ENCODE measurements at places on chromosomes 2 and 18.

GRCh38 chr18:73023975-73024374 lies 156.2 kb upstream of the NETO1 start:
- DNase-seq = no peak

GRCh38 chr2:199471443-199472057 lies 13.8 kb upstream of the SATB2 start:
- no peak for DNase-seq

- DNase-seq = no peak
Measured at GRCh38 chr2:22795287-22795866, 589.6 kb upstream of the KLHL29 start.

DNA sequence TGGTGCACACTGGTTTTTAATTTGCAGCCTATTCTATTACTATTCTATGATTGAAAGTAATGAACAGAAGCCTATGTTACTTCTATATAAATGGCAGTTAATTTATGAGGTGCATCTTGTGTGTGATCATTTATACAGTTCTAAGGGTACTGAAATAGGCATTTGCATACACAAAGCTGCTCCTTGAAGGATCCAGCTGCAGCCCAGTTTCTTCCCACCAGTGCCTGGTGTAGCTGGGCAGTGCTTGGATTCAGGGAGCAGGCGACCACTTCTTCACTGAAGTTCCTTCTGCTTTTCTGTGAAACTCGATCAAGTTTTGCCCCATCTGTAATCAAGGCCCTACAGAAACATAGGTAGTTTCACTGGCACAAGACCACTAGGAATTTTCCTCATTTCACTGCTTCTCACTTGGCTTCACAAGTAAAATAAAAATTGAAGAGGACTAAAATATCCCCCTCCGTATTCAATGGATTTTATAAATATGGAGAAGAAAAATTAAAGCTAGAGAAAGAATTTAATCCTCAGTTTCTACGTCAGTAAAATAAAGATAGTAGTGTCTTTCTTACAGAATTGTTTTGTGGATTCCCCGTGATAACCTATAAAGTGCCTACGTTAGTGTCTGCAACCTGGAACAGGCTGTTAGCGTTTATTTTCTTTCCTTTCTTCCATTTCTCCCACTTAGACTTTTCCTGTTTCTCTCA lies 1.7 kb upstream of the LPIN2 start:
- DNase-seq = no peak

GRCh38 chr2:217162533-217162932 lies 302.7 kb upstream of the TNP1 start:
- no peak for DNase-seq

DNA sequence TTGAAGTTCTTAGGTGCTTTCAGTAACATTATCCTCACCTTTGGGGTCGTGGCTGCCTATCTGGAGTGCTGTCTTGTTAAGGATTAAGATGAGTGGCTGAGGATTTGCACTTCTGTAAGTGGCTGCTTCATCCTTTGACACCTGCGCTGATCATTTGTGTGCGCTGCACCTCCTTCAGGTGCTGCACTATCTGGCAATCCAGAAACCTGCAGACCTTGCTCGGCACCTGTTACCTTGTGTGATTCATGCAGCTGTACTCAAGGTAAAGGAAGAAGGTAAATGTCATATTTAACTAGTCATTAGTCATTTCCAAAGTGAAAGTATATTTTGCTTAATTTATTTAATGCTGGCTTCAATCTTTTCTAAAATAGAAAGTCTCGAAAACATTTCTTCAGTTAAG lies 110.3 kb downstream of the RAB3GAP1 start:
- no peak for DNase-seq

- DNase-seq = no peak
Measured at GRCh38 chr2:24473626-24474025, 17.4 kb upstream of the NCOA1 start.

DNA sequence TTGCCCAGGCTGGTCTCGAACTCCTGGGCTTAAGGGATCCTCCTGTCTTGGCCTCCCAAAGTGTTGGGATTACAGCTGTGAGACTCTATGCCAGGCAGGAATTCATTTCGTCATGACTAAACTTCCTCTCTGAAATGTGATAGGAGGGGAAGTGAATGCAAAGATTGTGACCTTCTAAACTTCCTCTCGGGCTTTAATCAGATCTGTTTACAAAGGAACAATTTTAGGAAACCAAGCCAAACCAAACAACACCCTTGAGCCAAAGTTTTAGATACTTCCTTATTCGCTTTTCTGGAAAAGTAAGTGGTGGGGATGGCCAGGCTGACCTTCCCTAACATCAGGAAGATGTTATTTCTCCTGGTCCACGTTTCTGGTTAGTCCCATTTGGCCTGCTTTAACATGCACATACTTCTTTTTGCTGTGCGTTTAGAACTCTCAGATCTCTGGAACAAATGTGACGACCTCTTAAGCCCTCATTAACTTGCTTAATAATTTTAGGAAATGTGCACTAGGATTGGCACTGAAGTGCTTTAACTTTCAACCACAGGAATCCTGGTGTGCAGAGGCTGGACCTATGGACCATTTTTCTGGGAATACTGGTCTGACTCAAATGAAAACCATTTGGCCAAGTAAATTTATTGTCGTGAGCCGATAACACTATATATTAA lies 33.2 kb upstream of the YES1 start:
- DNase-seq = no peak

DNA sequence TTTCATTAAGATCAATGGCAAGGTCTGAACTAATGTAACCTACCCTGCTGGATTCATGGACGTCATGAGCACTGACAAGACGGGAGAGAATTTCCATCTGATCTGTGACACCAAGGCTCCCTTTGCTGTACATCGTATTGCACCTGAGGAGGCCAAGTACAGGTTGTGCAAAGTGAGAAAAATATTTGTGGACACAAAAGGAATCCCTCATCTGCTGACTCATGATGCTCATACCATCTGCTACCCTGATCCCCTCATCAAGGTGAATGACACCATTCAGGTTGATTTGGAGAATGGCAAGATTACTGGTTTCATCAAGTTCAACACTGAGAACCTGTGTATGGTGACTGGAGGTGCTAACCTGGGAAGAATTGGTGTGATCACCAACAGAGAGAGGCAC lies 82.3 kb upstream of the NDUFV2 start:
- DNase-seq = no peak

DNA sequence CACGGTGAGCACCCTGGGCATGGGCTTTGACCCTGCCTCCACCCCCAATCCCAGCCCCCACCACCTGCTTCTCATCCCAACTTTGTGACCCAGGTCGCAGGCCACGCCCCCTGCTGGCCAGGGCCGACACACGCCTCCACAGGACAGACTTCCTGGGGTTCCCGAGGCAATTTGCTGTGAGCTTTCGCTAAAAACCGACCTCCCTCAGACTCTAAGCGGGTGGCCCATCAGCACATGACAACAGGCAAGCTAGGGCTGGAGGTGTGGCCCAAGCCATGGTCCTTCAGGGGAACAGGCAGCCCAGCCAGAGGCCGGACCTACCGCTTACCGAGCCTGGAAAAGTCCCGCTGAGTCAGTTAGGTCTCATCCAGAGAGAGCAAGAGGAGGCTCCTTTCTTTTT lies 31.9 kb downstream of the C1QL2 start:
- peak; percentile 28 for DNase-seq

GRCh38 chr2:75340560-75340959 lies 141.2 kb upstream of the TACR1 start:
- DNase-seq = no peak

GRCh38 chr2:149832324-149832723 lies 244.7 kb upstream of the MMADHC start:
- no peak for DNase-seq

DNA sequence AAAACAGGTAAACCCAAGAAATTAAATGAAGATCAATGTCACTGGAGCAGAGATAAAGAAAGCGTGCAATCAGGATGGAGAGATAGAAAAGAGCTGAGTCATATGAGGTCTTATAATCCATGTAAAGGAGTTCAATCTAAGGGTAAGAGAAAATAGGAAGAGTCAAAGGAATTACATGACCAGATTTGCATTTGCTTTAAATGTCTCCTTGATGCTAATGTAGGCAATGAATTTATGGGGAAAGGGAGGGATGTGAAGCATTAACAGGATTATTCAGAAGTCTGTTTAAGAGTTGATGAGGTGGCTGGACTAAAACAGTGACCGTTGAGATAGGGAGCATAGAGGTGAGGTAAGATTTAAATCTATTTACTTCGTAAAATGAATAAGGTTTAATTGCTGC lies 623.1 kb downstream of the MBD2 start:
- no peak for DNase-seq

DNA sequence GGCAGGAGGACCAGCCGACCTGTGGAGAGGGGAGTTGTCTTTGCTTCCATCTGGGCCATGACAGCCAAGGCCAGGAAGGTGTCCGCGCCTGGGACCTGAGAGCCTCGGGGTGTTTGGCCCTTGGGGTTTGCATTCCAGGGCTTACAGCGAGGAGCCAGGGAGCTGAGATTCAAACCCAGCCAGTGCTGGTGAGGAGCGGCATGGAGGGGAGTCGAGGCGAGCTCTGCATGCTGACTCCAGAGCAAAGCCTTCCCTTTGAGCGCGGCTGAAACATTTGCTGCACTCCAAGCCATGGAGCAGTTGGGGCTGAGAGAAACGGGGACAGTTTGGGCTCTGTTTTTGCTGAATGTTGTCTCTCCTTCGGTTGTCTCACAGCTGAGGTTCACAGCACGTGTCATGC lies 77.4 kb downstream of the TWIST2 start:
- no peak for DNase-seq

DNA sequence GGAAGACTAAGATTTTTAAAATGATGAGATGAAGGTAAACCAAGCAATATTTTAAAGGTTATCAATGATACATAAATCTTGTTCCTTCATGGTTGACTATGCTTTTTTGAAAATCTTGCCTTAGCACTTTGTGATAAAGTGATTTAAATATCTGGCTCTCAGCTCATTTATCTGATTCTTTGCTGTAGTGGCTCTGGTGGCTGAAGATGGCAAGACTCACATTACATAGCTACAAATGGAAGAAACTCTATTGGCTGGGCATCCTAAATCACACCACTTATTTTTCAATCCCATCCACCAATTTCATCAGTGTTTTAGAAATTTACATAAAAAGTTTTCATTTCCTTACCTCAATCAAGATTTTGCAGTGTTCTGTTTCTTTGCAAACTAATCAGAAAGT lies 16.6 kb upstream of the APCDD1 start:
- no peak for DNase-seq

GRCh38 chr2:74033375-74033774 lies 48.7 kb downstream of the TET3 start:
- no peak for DNase-seq

- no peak for DNase-seq
Measured at GRCh38 chr2:184646177-184646576, 47.8 kb downstream of the ZNF804A start.

GRCh38 chr2:105749583-105750400 lies 5.1 kb downstream of the NCK2 start:
- no peak for DNase-seq

- DNase-seq = no peak
Measured at GRCh38 chr2:184756161-184756560, 157.8 kb downstream of the ZNF804A start.

DNA sequence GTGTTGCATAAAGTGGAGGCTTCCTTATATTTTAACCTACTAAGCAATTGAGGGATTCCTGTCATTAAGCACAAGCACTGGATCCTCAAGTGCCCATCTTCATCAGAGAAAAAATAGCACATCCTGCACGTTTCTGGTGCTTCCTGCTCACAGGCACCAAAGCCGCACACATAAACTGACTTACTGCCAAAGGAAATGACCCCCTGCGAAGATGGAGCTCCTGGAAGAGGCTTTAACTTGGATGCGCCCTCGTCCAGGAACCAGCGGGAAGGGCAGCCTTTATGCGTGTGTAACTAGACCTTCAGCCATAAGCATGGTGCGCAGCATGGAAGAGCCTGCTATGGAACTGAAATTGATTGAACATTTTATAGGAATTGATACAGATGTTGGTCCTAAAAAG lies 188.7 kb downstream of the FTCDNL1 start:
- DNase-seq = no peak

- no peak for DNase-seq
Measured at GRCh38 chr2:111209045-111209514, 88.4 kb downstream of the BCL2L11 start.

GRCh38 chr2:85273738-85274731 lies 53.8 kb downstream of the TGOLN2 start:
- no peak for DNase-seq

GRCh38 chr2:241859017-241859435 lies 332 bp upstream of the PDCD1 start:
- no peak for DNase-seq

DNA sequence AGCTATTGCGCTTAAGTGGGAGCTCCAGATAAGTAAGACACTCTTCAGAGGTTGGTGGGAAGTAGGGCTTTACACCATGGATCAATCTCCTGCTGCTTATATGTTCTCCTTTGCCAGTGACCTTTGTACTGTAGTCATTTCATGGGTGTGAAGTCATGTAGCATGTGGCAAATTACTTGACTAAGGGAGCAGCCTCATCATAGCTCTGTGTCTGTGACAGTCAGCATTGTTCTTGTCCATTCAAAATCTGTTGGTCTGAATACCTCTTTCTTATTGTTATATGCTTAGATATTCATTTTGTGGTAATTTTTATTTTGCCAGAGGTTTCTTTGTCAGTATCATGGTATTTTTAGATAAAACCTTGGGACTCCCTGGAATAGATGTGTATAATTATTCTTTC lies 18.2 kb downstream of the SLC4A1AP start:
- DNase-seq = no peak

DNA sequence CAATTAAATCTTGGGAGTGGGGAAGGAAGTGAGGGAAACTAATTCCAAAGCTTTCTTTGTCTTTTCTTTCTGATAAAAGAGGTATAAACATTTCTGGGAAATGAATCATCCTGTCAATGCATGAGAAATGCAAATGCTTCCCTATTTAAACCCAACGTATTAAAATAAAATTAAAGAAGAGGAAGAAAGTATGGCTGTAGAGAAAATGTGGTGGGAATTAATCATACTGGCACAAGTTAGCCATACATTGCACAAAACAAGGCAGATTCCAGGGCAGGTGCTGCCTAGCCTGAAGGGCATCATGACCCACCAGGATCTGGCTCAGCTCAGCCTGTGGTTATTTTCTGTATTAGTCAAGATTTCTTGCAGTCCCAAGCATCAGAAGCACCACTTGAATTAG lies 338.0 kb downstream of the NYAP2 start:
- DNase-seq = no peak

- DNase-seq = no peak
Measured at GRCh38 chr2:27561060-27561459, 21.8 kb upstream of the ZNF512 start.

DNA sequence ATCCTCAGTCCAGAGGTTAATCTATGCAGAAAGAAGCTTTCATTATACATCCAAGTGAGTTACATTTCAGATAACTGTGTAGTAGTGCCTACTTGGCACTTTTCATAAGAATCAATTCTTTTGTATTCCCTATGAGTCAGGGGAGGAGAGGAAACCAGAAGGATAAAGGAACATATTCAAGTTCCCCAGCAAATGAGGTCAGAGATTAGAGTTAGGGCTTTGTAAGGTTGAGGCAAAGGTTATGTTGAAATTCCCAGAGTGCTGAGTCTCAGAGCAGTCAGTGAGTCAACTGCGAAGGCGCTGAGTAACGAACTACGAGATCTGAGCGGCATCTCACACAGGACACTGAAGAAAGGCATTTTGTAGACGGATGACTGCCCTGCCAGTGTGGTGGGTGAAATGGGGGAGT lies 25.1 kb upstream of the ME2 start:
- no peak for DNase-seq
